GM12878 (cell line): ENCODE measurements at places on chromosomes 12 and 14.
A peak's percentile ranks its signal among the peaks of the same experiment; 100 is the strongest.

- no peak for DNase-seq
Observed at GRCh38 chr12:118436002-118436730, 59.8 kb downstream of the SUDS3 start.

DNA sequence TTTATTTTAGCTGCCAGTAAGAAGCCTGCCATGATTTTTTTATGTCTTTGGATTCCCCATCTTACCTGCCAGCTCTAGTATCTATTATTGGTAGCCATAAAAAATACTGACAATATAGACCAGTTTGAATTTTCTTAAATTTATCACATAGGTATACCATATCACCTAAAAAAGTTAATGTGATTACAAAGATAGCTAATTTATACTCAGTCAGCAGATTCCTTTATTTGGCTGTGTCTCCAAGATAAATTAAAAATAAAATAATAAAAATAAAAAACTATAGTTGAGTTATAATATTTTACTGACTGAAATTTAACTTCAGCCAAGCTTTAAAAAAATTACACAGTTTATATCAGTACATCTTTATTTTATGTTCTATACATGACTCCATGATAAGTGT is 128.3 kb downstream of the GPHN start:
- no peak for DNase-seq

DNA sequence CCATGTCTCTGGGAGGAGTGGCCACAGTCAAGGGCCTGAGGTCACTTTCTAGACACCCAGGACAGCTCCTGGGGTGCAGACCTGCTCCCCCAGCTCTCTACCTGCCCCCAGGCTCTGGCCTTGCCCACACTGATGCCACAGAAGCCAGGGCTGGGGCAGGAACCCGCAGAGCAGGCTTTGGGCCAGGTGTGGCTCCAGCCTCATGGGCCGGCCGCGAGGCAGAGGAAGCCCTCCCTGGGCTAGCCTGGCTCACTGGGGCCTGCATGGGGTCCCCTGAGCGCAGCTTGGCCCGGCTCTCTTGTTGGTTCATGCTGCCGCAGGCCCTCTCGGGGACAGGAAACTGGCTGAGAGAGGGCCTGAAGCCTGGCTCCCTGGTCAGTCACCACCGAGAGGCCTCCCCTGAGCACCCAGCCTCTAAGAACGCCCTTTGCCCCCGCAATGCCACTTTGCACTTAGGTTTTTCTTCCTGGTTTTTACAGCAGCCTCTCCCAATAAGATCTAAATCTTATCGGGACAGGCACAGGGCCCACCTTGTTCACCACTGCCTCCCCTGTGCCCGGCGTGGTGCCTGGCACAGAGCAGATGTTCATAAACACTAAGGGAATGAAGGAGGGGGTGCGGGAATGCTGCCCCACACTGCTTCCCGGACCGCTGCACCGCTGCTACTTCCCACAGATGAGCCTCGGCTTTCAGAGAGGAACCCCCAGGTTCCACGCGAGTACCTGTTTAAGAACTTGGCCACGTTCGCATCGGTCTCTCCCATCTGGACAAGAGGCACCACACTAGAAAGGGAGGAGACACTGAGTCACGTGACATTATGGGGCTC is 14.7 kb downstream of the MMAB start:
- no peak for DNase-seq

GRCh38 chr14:25049568-25050268 is at the start of gene STXBP6:
TSS of gene STXBP6 (minus strand) at chr14:25050147. CDS start at chr14:24974818, 75,329 bp downstream.
- DNase-seq = no peak

DNA sequence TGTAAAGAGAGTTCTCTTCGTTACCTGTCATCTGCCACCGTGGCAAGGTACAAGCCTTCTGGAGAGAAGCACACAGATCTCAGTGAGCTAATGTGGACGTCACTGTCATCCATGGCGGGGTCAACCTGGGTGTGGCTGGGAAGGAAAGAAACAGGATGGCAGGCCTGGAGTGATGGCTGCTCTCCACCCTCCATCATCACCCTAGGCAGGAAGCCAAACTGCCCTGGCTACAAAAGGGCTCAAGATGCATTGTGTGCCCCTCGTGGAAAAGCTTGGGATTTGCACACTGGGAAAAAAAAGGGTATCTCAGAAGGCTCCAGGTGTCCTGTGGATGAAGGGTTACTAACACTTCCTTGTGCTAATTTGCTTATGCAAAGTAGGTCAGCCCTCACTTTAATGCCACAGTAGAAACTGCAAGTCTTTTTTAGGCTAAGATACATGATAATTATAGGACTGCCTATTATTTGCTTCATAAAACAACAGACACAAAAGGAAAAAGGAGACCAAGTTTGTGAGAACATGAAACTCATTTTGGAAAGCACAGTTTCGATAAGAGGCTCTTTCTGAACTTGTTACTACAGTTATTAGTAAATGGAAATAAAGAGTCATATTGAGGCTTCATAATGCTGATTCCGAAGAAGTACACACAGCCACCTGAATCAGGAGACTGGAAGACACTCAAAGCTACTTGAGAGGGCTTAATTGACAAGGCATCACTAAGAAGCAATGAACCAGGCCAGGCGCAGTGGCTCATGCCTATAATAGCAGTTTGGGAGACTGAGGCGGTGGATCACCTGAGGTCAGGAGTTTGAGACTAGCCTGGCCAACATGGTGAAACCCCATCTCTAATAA is 18.9 kb downstream of the RFC5 start:
- DNase-seq = peak; percentile 90

GRCh38 chr12:105552056-105552455 is 221.6 kb downstream of the C12orf75 start:
- no peak for DNase-seq

DNA sequence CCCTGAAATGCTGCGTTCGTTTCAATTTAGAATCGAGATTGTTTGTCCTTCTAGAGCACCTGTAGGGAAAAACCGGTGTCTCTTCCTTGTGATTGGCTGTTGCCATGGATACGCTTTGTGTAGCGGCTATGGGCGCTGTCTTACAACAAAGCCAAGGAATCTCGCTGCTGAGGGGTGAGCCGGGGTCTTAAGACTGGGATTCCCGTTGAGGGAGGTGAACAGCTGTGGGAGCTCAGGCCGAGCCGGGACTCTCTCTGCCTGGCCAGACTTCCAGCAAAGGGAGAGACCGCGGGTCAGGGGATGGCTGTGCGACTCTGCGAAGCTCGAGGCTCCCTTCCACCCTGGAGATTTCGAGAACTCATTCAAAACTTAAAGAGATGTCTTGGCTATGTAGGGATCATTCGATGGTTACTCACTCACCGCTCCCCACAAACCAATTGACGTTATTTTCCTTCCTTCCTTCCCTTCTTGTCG is at the start of the genes LRRIQ1 and TSPAN19:
LRRIQ1 (plus strand) TSS at position 118 of the 474 bp plus-strand sequence. CDS start 1,826 bp downstream, outside the sequence.
TSPAN19 (minus strand) TSS at position 44 of the 474 bp plus-strand sequence. CDS start 6,331 bp downstream, outside the sequence.
- peak; percentile 27 for DNase-seq

DNA sequence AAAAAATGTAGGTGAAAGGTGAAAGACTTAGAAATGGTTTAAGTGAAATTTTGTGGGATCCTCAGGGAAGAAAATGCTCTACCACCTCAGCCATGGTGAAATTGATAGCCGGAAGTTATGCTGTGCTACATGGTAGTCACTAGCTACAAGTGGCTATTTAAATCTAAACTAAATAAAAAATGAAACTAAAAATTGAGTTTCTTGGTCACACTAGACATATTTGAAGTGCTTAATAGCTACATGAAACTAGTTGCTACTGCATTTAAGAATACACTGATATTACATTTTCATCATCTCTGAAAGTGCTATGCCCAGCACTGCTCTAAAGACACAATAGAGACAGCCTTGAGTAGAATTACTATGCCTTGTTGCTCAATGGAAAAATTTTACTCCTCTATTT is 10.3 kb upstream of the SLCO1B3 start:
- no peak for DNase-seq

- no peak for DNase-seq
Observed at GRCh38 chr12:116164250-116165035, 113.0 kb downstream of the MED13L start.

- no peak for DNase-seq
Observed at GRCh38 chr14:96251656-96252155, 4.3 kb upstream of the BDKRB1 start.

- no peak for DNase-seq
Observed at GRCh38 chr14:51431033-51431709, 191.1 kb downstream of the TMX1 start.

DNA sequence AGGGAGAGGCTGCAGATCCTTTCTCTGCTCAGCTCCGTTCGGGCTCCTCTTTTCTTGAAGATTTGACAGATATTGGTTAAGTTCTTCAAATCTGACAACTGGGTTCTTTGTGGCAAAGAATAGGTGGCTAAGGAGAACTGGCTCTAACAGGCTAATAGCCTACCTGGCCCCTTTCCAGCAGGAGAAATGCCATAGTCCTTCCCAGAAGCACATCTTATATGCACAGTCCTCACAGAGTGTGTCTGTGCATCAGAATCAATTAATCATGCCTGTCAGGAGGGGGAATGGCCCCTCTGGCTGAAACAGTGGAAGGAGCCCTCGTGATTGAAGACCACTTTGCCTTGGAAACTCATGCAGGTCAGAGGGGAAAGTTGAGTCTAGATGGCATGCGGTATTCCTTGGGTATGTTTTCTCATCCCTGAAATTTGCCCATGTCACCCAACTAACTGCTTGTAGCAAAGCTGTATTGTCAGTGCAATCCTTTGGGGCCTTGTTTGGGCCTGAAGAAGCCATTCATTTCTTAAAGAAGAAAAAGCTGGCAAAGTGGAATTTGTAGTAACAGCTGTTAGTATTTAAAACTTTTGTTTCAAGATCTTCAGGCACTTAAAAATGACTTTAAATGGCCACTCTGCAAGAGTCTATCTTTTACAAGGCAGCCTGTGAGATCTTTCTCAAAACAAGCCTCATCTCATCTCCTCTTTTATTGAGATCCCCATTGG is 251.5 kb downstream of the ZFP36L1 start:
- no peak for DNase-seq

- no peak for DNase-seq
Observed at GRCh38 chr14:98412431-98412830, 859.6 kb downstream of the BCL11B start.

DNA sequence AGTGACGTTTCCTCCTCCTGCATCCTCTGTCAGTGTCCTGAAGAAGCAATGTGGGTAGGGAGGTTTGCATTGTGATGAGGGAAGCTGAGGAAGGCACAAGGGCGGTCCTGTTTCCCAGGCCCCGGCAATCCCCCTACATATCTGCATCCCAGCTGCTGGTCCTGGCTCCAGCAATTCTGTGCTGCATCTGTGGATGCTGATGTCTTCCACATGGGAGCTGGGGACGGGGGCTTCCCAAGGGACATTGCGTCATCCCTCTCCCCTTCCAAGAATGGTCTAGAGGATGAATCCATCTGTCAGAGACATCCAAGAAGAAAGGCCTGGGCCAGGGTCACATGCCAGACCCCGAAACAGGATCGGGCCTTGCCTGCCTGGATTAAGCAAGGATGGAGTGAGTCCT is 52.1 kb downstream of the TSPAN11 start:
- no peak for DNase-seq

DNA sequence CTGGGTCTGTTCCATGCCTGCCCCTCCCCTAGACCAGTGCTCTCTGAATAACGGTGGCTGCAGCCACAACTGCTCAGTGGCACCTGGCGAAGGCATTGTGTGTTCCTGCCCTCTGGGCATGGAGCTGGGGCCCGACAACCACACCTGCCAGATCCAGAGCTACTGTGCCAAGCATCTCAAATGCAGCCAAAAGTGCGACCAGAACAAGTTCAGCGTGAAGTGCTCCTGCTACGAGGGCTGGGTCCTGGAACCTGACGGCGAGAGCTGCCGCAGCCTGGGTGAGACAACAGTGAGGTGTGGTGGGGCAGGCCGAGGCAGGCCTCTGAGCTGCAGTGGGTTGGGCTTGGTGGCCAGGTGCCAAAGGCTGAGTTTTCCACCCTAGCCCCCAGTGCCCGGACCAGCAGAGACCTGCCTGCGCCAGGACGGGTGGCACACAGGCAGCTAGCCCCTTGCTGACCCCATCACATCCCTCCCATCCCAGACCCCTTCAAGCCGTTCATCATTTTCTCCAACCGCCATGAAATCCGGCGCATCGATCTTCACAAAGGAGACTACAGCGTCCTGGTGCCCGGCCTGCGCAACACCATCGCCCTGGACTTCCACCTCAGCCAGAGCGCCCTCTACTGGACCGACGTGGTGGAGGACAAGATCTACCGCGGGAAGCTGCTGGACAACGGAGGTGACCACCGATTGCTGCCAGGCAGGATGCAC is 28.2 kb upstream of the LRP1-AS start:
- no peak for DNase-seq

DNA sequence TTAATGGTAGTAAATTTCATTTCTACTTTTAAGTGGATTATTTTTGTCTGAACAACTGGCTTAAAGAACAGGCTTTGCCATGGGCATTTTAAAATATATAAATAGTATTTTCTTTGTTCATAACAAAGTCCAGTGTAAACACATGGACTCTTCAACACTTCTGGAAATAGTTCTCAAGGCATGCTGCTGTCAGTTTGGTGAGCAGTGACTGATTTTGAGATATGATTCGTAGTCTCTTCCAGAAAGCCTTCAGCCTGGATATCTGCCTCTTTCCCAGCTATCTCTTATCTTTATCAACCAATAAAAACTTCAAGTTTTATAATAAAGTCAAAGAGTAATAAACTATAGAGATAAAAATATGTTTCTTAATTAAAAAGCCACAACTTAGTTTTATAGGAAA is 110.7 kb downstream of the NAV3 start:
- DNase-seq = no peak

DNA sequence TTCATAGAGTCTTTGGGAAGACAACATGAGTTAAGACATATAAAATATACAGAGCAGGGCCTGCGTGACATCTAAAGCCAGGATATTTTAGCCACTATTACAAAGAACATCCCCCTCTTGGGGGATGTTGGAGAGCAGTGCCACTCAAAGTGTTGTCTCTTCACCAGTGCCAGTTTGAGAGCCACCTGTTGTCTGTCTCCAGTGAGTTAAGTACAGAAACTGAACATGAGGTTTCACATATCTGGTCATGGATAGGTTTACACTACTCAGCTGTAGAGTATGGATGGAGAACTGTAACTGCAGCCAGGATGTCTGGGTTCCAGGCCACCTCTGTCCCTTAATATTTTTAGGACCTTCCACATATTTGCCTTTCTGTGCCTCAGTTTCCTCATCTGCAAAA is 39.1 kb downstream of the RNFT2 start:
- DNase-seq = no peak

- DNase-seq = no peak
Observed at GRCh38 chr12:106971065-106971464, 15.4 kb downstream of the TMEM263 start.

GRCh38 chr12:9127936-9128663 is 12.4 kb upstream of the A2M start:
- no peak for DNase-seq

- no peak for DNase-seq
Observed at GRCh38 chr12:125104982-125105381, 39.7 kb downstream of the AACS start.
